ENCODE measurements at places on chromosomes 3 and 15. TPM values are rescaled to one million over a fixed set of nuclear protein-coding genes. Genes with fewer than 3 reads are reported as not detected.

SGO1 gene
- 0.55 TPM for total RNA-seq

DPPA2 gene
- total RNA-seq, result not detected

PEX5L gene
- total RNA-seq, result not detected

DTWD1 gene
- total RNA-seq, result 29.9 TPM

GABRA5 gene
- not detected for total RNA-seq

LMOD3 gene
- not detected for total RNA-seq

SNTN gene
- not detected for total RNA-seq

PIF1 gene
- 0.17 TPM for total RNA-seq

PARP15 gene
- 78.0 TPM for total RNA-seq

MKRN3 gene
- total RNA-seq, result 10.9 TPM

ALPK3 gene
- 0.58 TPM for total RNA-seq

DNA sequence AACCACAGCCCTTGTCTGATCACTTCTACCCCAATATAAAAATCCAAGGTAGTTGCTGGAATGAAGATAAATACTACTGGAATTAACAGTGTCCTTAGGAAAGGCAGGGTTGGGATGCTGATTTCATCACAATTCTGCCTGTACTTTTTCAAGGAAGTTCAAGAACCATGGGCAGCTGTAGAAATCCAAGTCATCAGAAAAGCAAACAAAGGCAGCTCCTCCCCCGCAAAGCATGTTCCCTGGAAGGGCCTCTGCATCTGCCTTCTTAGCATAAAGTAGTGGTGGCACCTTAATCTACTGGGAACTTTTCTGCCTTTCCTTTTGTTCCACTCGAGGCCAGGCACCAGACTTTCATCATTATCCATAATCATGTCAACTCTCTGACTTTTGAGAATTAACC lies 54.4 kb downstream of the ERC2 start:
- no peak for DNase-seq

GRCh38 chr3:66989860-66990696 lies 8.0 kb upstream of the KBTBD8 start:
- DNase-seq, result no peak

- DNase-seq, result peak; percentile 25
Measured at GRCh38 chr3:36843065-36844051, 79.0 kb upstream of the DCLK3 start.

DNA sequence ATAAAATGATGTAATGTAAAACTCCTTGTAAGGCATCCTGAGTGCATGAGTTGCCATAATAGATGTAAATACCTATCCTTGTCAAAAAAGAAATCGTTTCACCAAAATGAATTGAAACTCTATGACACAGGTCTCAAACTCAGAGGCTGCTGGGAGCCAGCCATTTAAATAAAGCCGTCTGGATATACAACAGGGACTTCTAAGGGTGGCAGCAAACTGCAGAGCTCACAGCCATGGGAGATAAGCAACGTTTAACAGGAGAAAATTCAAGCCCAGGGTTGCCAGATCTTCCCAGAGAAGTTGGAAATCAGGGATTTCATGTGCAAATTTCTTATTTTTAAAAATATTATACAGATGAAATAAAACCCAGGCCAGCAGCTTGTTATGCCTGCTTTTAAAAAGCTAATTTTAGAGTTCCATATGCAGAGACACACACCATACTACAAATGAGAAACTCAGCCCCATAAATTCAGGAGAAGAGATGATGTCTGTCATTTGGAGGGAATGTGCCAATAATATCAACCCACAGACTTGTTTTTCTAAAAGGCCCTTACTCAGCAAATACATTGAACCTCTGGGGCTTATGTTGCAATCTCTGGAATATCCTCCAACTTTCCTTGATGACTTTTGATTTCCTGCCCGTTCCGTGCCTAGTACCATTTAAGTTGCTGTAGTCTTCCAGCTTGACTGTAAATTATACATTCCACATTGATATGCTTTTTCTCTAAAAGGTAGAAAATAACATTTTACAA lies 75.6 kb downstream of the AQP9 start:
- no peak for DNase-seq

- peak; percentile 55 for DNase-seq
Measured at GRCh38 chr3:45929042-45929679, 14.1 kb upstream of the CXCR6 start.

DNA sequence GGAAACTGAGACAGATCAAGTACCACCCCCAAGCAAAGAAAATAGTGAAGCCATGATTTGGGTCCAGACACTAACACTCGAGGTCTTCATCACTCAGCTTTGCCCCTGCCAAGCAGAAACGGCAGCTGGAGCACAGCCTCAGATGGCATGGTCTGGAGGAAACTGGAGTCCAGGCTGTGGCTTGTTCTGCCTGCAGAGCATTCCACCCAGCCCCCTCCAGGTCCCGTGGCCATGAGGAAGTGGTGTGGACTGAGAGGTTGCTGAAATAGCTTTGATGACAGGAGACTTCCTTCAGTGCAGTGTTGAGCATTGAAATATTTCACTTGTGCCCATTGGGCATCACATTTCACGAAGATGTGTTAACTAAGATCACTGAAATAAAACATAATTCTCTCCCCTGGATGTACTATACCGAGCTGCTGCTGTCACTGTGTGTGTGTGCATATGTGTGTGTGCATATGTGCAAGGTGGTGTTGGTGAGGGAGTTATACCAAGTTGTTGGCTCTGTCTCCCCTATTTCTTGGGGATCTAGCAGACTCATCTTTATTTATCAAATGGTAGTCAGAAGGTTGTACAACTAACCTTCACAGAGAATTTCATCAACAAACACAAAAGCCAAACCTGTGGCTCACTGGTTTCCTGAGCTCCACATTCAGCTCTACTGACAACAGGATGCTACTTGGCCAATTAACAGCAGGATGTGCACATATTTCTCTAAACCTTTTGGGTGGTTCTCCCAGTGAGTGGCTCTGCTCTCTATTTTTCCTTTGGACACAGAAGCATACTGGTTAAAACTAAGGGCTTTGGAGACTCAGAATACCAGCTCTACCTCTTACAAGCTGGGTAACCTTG lies 660.1 kb upstream of the CFAP20DC start:
- DNase-seq, result peak; percentile 15

DNA sequence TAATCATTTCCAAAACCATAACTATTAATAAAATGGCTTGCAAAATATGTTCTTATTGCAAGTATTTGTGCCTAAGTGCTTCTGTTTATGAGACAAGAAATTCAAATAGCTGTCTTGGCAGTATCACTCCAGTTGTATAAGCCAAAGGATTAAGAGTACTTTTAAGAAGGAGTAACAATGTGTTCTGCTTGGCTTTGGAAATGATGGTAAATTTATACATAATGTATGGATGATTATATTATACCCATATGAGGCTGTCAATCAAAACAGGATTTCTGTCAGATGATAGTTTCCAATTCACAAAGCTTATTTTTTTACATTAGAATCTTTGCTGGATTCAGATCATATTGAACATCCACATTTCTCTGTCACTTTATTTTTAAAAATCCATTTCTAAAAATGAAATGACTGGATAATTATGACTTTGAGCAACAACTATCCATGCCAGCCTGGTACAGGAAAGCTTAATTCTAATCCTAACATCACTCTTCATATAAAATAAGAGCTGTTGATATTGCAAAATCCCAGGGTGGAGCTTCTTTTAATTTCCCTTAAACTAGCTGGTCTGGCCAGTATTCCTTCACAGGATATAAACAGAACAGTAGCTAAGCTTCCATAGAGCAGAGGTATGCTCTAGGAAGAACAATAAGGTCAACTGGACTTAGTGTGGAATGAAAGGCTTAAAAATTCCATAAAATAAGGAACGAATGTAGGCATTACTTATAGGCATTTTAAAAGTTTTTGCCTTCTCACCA lies 30.0 kb upstream of the ZNF280D start:
- no peak for DNase-seq

- no peak for DNase-seq
Measured at GRCh38 chr3:42849017-42849416, 26.7 kb downstream of the CYP8B1 start.

- no peak for DNase-seq
Measured at GRCh38 chr3:53411371-53411770, 64.0 kb upstream of the DCP1A start.

- DNase-seq, result no peak
Measured at GRCh38 chr3:77506384-77506783, 466.5 kb downstream of the ROBO2 start.

DNA sequence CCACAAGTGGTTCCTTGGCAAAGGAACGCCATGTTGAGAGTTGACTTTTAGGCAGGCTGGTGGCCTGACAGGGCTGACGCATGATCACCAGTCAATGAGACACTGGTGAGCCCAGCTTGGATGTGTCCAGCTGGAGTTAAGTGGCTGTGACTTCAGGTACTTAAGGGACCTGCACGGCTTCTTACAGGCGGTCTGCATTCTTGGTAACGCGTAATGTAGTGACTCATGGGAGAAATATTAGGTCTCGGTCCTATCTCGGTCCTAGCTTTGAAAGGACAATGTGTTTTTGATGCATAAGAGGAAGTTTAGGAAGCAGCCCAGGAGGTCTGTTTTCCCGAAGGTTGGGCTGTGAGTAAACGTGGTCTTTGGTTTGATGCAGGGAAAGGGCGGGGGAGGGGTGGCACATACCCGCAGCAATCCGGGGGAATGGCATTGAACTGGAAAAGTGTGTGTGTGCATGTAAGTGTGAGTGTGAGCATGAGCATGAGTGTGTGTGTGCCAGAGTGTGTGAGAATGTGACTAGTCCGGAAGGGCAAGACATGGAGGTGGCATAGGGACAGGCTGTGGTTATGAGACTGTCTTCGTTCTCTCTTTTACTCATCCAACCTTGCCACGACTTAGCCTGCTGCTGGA lies 55.3 kb downstream of the FAM43A start:
- no peak for DNase-seq

DNA sequence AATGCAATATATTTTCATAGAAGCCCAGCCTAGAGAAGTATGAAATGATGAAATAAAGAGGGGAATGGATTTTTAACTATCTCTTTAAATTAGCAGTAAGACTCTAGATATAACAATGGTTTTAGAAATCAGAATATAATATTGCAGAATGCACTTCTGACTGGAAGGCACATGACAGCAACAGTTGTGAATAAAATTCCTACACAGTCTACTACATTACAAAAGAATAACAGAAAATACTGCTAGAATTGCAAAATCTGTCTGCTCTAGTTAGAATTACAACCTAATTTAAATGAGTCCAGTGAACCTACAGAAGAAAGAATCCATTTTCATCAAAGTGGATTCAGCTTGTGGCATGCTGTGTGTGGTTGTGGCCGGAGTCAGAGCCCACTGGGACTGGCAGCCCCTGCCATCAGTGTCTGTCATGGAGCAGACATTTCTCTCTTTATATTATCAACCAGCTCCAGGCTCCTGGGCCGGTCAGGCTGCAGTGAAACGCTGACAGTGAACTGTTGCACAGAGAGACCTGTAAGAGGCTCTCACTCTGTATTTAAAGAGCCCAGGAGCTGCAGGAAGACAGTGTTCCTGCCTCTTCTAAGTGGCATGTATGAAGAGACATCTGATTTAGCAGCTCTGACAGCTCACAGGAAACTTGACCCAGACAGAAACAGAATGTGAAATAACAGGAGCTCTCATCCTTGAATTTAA lies 1523.8 kb upstream of the CADM2 start:
- DNase-seq, result no peak

DNA sequence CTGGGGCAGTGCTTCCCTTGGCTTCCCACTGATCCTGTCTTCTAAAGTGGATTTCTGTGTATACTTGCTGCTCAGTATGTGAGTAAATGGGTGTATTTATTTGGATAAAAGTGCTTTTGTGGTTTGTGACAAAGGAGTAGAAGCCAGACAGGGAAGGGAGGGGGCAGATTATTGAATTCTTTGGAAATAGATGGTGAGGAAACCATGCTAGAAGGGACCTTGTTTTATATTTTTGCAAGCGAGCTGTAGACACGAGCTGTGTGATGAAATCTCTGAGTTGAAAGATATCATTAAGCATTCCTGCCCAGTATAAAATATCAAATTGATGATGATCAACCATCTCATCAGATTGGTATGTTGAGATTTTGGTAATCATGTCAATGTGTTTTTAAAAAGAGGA lies 68.9 kb downstream of the DUT start:
- DNase-seq, result no peak

DNA sequence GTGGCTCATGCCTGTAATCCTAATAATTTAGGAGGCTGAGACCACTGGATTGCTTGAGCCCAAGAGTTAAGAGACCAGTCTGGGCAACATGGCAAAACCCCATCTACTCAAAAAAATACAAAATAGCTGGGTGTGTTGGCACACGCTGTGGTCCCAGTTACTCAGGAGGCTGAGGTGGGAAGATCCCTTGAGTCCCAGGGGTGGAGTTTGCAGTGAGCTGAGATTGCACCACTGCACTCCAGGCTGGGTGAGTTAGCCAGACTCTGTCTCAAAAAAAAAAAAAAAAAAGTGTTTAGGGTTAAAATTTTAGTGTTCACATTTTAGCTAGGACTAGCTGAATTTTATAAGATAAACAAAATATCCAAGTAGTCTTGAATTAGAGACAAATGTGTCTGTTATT lies 1340.1 kb upstream of the EPHA6 start:
- DNase-seq, result no peak

- no peak for DNase-seq
Measured at GRCh38 chr3:178480795-178481194, 55.4 kb upstream of the KCNMB2 start.
